ENCODE measurements at places on chromosomes 2 and 18.
A peak's percentile ranks its signal among the peaks of the same experiment; 100 is the strongest.

- peak; percentile 84 for DNase-seq
Observed at GRCh38 chr2:190881598-190882410, 1.2 kb downstream of the GLS start.

DNA sequence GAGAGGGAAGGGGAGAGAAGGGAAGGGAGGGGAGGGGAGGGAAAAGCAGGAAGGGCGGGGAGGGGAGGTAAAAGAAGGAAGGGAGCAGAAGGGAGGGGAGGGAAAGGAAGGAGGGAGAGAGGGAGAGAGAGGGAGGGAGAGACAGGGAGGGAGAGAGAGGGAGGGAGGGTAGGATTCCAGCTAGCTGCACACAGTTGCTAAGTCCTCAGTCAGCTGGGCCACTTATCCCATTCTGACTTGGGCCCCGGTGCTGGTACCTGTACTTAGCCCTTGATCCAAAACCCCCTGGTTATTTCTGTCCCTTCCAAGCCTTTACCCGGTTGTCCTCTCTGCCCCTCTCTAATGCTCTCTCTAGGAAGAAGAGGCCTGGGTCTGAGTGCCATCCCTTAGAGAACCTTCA is 211.4 kb downstream of the TTC32 start:
- DNase-seq = no peak

- no peak for DNase-seq
Observed at GRCh38 chr2:121184248-121184862, 100.6 kb downstream of the TFCP2L1 start.

DNA sequence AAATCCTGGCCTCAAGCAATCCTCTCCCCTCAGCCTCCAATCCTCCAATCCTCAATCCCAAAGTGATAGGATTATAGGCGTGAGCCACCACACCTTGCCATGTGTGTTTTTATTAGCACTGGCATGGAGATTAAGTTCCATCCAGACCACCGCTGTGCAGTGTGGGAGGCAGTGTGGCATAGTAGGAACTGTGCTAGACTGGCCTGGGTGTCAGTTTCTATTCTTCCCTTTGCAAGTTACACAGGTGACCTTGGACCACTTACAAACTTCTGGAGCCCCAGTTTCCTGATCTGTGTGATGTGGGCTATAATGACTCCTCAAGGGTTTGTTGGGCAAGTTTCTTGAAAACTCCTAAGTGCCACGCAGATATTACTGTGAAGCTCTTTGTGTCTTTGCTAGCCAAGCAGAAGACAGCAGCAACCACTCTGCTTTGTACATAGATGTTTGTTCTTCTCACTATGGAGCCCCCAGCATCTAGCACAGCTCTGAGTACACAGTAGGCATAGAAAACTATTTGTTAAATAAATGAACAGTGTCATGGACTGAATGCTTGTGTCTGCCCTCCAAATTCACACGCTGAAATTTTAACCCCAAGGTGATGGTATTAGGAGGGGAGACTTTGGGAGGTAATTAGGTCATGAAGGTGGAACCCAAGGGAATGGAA is 93.0 kb downstream of the LBH start:
- no peak for DNase-seq

- no peak for DNase-seq
Observed at GRCh38 chr2:23590241-23590869, 205.4 kb downstream of the KLHL29 start.

DNA sequence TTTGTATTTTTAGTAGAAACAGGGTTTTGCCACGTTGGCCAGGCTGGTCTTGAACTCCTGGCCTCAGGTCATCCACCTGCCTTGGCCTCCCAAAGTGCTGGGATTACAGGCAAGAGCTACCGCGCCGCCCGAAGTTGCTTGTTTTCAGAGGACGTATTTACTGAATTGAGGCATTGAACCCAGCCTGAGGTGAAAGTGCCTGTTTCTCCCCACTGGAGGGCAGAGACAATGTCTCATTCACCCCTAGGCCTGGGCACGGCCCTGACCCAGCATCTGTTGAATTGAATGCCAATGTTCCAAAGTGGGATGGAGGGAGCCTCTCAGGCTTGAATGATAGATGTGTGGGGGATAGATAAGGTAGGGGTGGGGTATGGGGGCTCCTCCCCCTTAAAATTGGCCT is 4.5 kb upstream of the TMBIM1 start:
- no peak for DNase-seq

DNA sequence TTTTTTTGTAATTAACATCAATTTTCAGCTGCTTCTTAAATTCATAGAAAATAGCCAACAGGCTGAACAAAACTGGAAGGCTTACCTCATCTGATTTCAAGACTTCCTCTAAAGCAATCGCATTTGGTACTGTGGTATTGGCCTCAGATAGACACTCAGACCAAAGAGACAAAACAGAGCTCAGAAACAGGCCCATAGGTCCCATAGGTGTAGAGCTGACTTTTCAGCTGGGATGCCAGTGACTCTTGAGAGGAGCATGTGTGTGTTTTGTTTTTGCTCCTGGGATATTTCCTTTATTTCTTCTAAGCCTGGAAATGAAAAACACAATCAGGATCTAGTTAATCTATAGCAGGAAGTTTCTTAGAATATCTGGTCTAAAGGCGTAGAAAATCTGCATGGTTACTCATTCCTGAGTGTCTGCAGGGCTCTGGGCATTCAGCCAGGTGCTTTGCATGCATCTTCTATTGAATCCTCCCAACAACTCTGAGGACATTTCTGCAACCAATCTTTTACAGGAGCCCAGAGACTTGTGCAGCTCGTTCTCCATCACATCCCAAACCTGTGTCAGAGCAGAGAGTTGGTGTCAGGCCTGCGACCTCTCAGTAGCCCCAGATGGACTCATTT is 190.8 kb downstream of the RTP5 start:
- DNase-seq = peak; percentile 45

- DNase-seq = no peak
Observed at GRCh38 chr2:219396863-219397457, 9.2 kb upstream of the DNPEP start.

DNA sequence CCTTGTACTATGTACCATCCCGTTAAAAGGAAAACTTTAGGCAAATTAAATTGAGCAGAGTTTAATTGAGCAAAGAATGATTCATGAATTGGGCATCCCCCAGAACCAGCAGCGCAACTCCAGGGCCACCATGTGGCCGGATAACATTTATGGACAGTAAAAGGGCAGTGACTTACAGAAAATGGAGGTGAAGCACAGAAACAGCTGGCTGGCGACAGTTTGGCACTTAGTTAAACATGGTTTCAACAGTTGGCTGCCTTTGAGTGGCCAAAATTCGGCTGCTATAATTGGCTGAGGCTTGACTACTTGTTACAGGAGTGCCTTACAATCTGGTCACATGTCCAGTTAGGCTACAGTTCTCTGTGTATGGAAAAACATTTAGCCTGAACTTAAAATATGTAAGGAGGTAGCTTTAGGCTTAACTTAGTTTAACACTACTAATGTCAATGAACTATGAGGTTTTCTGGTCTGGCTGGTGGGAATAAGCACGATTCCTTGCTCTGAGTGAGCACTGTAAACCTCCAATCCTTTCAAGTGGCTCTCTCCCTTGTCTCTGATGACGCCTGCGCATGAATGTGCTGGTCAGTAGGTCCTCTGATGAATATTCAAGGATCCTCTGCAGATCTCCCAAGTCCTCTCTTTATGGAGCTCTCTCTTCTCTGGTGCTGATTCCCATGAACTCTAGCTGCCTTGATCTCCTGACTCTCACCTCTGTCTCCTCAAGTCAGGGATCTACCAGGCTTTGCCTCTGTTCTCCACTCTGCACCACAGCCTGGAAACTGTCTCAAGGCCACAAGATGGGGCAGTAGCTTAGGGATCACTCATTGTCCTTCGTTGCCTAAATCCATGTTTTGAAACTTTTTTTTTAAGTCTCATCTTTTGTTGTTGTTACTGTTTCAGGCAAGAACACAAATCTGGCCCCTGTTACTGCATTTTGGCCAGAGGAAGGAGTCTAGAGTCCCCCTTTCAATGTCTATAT is 24.4 kb upstream of the RAB31 start:
- peak; percentile 50 for DNase-seq

DNA sequence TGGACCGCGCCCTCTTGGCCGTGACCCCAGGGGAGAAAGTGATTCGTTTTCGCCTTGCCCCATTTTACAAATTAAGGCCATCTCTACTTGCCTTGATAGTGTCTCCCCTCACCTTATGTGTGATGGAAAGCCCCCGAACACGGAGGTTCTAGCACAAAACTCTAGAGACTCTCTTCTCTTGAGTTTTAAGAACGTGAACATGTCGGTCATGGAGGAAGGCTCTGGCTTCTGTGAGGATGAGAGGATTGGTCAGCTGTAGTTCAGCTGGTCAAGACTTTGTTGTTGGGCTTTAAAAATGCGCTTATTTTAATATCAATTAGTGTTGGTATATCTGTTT is 828 bp downstream of the DYNC1I2 start:
- no peak for DNase-seq

- DNase-seq = no peak
Observed at GRCh38 chr18:25305584-25305983, 46.4 kb downstream of the ZNF521 start.

- DNase-seq = peak; percentile 24
Observed at GRCh38 chr2:103435010-103435409, 673.2 kb downstream of the TMEM182 start.

- no peak for DNase-seq
Observed at GRCh38 chr18:73756256-73757091, 391.2 kb downstream of the FBXO15 start.

DNA sequence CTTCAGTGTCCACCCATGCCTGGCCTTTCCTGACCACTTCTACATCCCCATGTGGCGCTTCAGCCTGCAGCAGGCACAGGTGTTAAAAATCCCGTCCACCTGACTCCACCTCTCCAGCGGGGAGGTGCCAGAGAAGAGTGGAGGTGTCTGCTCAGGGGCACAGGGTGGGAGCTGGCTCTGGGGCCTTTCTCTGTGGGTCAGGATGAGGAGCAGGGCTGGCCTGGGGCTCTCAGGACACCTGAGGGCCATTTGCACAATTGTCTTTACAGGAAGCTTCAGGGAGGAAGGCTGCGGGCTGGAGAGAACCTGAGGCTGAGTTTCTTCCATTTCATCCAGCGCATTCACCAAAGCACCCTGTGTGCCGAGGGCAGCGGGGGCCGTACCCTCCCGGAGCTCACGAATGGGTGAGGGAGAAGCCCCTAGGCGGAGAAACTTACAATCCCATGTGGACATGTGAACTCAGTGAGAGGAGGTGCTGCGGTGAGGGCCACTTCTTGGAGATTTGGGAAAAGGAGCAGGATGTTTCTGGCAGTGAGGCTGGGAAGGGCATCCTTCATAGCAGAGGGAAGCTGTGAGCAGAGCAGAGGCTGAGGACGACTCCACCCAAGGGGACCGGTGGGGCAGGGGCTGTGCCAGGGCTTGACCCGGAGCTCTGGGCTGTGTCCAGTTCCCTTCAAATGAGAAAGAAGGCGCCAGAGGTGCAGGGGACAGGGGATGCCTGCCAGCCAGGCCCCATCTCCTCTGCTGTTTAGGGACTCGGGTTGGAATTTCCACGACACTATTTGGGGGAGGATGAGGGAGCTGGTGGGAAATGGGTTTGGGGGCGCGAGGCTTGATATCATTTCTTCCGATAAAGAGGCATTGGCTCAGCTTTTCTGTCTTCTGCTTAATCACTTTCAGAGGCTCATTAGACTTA is 155.2 kb upstream of the MYCN start:
- no peak for DNase-seq

- DNase-seq = peak; percentile 78
Observed at GRCh38 chr18:59697236-59697932, at the start of gene CCBE1. CCBE1 (minus strand) TSS chr18:59697423.

DNA sequence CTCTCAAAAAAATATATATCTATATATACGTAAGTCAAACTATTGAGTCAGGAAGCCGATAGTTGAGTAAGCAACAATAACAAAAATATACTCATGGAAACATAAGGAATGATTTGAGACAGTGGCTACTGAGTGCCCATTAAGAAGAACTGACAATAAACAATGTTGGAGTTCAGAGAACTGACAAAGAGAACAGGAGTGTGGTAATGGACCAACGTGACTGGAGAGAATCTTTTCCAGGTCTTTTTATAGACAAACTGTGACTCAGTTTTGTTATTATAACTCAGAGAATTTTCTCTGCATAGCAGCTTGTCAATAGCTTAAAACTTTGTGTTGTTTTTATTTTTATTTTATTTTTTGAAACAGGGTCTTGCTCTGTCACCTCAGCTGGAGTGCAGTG is 4.6 kb upstream of the GALM start:
- DNase-seq = no peak

- DNase-seq = no peak
Observed at GRCh38 chr2:147756069-147756468, 88.8 kb upstream of the ACVR2A start.

DNA sequence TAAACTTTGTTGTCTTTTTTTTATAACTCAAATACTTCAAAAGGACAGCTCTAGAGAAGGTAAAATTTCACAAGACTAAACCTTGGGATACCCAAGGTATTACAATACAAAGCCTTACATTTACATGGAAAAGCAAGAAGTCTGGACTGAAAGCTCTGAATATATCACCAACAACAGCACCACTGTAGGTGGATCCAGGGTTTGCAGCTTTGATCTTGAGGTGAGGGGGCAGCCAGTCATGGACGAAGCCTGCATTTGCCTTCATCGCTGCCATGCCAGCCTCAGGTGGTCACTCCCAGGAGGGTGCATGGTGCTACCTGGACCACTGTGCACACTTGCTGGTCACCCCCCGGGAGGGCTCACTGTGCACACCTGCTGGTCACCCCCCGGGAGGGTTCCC is 36.6 kb downstream of the RBFA start:
- no peak for DNase-seq

DNA sequence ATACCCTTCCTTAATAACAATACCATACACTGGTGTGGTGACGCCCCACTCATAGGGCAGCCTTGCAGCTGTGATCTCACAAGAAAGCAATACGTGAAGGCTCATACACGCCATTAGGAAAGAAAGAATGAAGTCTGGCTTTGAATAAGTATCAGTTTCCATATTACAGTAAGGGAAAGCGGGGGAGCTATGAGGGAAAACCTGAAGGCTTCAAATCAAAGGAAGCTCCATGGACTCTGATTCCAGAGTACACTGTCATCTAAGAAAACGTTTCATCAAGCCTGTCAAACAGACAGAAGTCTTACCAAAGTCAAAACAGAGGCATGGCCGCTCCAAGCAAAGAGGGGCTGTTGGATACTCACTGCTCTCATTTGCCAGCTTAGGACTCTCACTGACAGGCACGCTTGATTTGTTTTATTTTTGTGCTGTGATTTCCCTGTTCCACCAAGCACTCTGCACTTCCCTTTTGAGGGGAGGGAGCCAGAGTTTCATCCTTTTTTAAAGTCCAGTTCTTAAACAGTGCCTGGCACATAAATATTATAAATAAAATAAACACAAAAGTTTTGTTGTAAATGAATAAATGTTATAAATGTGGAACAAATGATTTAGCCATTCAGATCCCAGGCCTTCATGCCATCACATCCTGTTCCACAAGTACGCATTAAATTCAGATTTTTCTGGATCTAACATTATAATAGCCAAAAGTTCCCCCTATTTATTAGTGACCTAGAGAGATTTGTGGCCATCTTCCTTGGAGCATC is 221.2 kb downstream of the PIEZO2 start:
- DNase-seq = no peak

GRCh38 chr2:108993095-108993937 is 4.3 kb upstream of the EDAR start:
- DNase-seq = no peak

GRCh38 chr2:66427300-66427699 is 7.6 kb upstream of the MEIS1 start:
- DNase-seq = no peak
